ENCODE measurements at places on chromosomes 6 and 20. TPM values are rescaled to one million over a fixed set of nuclear protein-coding genes. Genes with fewer than 3 reads are reported as not detected.

DNA sequence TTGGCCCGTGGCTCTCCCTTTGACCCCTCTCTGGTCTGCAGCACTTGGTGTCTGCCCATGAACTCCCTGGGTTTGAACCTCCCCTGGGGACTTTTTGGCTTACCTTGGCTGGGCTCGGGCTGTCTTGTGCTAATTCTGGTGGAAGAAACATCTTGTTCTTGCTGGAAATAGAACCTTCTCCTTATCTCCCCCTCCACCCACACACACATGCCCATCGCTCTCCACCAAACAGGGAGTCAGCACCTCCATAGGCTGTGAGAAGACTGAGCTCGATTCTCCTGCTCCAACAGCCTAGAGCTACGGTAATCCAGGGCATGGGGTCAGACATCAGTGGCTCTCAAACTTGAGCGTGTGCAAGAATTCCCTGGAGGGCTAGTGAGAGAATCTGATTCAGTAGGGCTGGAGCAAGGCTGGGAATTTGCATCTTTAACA is 114.4 kb upstream of the SLC22A23 start:
- no peak for DNase-seq

DNA sequence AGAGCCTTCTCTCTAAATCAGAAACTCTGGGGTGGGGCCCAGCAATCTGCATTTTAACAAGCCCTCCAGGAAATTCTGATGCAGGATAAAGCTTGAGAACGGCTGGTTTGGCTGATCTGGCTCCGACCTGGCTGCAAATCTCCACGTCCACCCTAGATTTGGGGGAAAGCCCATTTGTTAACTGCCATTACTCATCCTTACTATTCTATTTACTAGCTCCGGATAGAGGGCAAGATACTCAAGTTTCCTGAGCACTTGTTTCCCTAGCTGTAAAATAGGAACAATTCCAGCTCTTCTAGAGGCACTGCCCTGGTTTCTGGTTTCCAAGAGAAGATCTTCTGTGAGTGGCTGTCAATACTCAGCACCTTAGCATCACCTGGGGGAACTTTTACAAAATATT is 44.4 kb downstream of the DAAM2 start:
- DNase-seq = no peak

GRCh38 chr6:70130865-70131264 is 172.0 kb downstream of the COL9A1 start:
- DNase-seq = no peak

DNA sequence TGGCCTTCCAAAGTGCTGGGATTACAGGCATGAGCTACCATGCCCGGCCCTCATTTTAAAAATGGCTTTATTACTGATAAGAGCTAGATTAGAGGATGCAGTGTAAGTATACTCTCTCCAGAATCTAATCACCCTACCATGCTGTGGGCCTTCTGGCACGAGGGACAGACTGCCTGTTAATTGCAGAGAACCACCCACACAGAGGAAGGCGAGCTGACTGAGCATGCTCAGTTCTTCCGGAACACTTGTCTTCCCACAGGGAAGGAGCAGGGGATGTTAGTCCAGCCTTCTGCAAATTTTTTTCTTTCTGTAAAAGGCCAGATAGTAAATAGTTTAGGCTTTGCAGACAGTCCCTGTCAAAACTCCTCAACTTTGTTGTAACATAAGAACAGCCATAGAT is 48.9 kb downstream of the ALDH5A1 start:
- no peak for DNase-seq

DNA sequence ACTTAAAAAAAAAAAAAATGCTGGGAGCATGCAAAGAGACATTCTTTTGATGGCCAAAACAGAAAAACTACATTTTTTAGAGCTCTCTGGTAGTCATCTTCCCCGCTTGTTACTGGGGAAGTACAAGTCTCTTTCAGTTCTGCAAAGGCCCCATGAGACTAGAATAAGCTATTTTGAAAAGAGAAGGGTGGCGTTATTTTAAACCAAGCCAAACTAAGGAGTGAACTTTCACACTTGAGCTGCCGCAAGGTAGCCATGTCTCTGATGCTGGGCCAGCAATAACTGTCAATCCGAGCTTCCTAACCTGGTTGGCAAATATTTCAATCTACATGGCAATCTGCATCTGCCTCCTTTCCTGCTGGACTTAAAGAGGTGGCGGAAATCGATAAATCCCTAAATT is 96.7 kb downstream of the L3MBTL3 start:
- no peak for DNase-seq

GRCh38 chr6:117771403-117771802 is 96.1 kb downstream of the NUS1 start:
- no peak for DNase-seq

GRCh38 chr6:43481591-43482236 is 4.3 kb downstream of the TJAP1 start:
- no peak for DNase-seq

DNA sequence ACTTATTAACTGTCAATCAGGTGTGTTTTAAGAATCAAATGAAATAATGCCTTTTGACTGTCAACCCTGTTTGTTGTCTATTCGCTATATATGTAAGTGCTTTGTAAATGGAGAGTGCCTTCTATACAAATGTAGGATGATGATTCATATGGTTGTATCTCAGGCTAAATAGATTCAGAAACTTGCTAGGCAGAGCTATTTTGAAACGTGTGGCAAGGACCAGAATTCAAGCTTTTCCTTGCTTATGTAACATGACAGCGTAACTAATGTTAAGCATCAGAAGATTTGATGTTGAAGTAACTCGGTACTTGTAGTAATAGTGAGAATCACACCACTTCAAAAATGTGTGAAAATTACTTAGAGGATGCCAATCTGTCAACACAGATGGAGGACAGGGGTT is 3.4 kb downstream of the OGFRL1 start:
- no peak for DNase-seq

DNA sequence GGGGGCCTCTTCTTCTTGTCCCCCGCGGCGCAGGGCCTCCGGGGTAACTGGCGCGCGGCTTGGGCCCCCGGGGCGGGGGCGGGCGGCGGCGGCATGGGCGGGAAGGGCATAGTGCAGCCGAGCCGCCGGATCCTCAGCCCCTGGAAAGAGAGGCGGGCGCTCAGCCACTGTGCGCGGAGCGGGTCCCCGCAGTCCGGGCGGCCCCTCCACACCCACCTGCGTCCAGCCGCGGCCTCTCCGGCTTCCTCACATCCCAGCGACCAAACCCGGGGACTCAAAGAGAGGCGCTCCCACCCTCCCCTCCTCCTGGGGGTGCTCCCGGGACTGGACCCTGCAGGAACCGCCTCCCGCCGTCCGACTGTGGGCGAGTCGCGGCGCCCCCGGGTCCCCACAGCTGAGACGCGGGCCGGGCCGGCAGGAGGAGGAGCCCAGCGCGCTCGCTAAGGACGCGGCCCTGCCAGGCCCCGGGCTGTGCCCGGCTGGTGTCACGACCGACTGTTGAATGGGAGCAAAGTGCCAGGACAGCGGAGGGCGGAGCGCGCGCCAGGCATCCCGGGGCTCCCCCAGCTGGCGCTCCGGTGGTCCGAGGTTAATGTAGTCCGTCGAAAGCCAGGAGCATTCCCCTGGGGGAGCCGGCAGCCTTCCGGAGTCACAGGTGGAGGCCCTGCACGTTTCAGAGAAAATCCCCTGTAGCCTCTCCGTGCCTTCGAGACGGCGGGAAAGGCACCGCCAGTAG is at the start of gene PRR18:
PRR18 (minus strand) TSS at position 360 of the 736 bp plus-strand sequence; CDS start at position 110, 250 bp downstream.
- no peak for DNase-seq

DNA sequence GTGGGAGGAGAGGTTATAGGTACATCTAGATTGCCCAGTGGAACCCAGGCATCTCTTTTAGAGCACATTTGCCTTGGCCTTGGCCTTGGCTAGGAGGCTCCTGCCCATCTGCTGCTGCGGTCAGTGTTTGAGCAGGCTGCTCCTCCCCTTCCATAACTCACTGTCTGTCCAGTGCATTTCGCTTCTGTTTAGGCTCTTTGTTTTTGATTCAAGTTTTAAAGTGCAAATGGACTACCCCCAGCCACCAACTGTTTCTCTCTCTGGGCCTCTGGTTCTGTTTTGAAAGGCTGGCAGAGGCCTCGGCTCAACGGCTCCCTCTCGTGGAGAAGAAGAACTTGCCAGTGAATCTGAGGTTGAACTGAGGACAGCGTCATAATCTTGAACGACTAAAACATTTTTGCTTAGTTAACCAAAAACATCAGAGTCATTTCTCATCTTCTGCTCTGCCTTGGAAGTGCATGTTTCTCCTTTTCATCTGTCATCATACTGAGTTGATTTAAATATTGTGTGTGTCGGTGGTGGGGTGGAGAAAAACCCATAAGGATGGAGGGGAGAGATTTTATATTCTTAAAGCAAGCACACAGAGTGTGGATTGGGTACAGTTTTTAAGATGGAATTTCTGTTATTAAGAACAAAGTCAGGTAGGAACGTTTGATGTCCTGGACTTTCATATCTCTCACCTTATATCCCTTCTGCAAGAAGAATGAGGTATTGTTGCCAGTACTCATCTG is 171.4 kb downstream of the DTNBP1 start:
- DNase-seq = peak; percentile 79

GRCh38 chr6:82735790-82736189 is 329.9 kb downstream of the UBE3D start:
- no peak for DNase-seq

Gene QKI
- 225 TPM for polyA plus RNA-seq

Gene RIPOR2
- polyA plus RNA-seq = 8.8 TPM

Gene ULBP3
- polyA plus RNA-seq = 8.5 TPM

Gene TCF21
- 202 TPM for polyA plus RNA-seq

Gene ZSCAN12
- 17.0 TPM for polyA plus RNA-seq

Measured in left kidney (tissue), 8 donors.